ENCODE measurements at places on chromosomes 6 and 20.

DNA sequence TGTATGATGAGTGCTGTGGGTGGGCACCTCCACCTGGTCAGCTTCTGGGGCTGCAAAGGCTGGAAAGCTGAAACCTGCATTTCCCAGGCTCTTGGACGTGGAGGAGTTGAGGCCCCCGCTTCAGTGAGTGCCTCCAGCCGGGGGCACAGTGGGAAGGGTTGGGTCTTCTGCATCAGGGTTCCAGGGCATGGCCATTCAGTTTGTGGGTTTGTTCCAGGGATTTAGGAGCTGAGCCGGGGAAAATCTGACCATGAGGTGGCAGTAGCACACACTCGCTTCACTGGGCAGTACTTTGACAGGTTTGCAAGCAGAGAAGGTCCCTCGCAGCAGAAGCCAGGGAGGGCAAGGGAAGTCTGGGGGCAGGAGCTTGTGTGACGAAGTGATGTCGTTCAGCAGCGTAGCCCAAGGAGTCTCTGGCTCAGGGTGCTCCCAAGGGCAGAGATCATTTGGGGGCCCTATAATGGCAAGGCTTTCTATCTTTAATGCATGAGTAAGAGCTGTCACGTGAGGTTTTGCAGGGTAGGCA lies 69.5 kb upstream of the SULF2 start:
- no peak for DNase-seq

DNA sequence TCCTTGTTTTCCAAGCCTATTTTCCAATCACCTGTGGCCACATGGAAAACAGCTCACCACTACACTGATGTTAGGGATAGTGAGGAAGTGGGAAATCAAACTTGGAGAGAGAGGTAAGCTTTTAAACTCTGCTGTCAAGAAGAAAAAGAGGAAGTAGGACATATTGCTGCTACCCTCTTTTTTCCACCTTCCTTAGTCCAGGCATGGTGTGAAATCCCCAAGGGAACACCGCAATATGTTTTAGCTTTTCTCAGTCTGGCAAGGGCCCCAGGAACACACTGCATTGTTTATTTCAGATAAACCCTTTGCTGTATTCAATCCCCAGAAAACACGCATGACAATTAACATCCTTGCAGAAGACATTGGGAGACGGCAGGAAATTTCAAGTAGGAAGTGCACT lies 61.3 kb downstream of the HS3ST5 start:
- DNase-seq, result no peak

- no peak for DNase-seq
Measured at GRCh38 chr20:59660471-59660870, 56.1 kb downstream of the PHACTR3 start.

DNA sequence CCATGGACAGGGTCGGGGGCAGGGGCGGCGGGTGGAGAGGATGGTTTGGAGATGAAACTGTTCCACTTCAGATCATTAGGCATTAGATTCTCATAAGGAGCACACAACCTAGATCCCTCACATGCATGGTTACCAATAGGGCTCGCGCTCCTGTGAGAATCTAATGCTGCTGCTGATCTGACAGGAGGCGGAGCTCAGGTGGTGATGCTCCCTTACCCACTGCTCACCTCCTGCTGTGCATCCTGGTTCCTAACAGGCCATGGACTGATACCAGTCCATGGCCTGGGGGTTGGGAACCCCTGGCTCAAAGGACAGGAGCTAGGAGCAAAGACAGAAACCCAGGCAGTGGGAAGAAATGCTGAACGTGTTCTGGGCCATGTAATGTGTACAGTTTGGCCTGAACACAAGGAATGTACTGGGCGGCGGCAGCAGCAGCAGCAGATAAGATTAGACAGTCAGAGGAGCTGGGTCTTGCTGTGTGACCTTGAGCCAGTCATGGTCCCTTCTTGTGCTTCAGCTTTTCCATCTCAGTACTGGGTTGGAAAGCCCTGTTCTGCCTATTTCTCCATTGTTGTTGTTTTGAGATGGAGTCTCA lies 4.7 kb upstream of the SPAG4 start:
- no peak for DNase-seq

- no peak for DNase-seq
Measured at GRCh38 chr6:305371-306206, 13.3 kb downstream of the DUSP22 start.

GRCh38 chr20:61514396-61514795 lies 262.3 kb downstream of the CDH4 start:
- DNase-seq, result no peak

DNA sequence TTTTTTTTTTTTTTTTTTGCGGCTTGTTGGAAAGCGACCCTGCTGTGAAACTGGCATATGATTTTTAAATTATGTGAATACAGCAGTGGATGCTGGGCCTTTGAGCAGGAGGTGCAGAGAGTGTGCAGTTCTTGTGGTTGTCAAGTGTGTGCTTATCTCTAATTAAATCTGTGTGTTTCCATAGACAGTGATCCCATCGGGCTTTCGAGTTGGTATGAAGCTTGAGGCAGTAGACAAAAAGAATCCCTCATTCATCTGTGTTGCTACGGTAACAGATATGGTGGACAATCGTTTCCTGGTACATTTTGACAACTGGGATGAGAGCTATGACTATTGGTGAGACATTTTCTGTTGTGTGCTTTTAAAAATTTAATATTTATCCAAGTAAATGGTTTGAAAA lies 52.4 kb downstream of the L3MBTL3 start:
- no peak for DNase-seq

All from T-helper 22 cell (primary cell).